ENCODE measurements at places on chromosomes 11 and 22.
A peak's percentile ranks its signal among the peaks of the same experiment; 100 is the strongest.

- DNase-seq, result no peak
Measured at GRCh38 chr11:12692229-12693075, 18.2 kb downstream of the TEAD1 start.

DNA sequence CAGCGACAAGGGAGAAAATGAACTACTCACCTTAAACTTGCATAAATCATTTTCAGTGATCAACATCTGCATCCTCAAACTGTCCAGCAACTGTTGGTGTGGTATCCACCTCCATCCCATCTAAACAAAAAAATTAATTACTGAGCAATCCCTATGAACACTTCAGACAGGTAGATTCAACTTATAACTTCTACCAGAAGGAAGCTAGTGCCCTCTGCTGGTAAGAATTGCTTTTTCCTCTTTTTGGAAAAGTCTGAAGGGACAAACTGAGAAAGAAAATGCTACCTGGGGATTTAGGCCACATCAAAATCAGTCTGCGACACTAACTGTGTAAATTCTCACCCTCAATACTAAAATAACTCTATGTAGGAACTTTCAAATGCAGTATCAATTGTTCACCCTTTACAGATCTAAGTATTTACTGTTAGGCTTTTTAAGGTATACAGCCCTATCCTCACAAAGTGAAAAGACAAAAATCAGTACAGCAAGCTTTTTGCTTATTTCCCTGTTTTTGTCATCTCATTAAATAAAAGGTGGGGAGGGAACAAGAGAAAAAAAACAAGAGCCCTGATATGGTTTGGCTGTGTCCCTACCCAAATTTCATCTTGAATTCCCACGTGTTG lies 17.9 kb downstream of the CLNS1A start:
- peak; percentile 63 for DNase-seq

DNA sequence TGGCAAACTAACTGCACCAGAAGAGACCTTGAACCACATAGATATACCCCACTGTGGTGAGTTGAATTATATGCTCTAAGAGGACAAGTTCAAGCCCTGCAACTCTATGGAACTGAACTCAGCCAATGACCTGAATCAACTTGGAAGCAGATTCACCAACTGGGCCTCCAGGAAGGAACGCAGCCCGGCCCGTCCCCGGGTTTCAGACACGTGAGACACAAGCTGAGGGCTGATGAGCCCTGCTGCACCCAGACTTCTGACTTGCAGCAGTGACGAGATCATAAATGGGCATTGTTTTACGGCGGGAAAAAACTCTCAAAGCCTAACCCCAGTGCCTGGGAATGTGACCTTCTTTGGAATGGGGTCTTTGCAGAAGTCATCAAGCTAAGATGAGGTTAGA lies 28.5 kb upstream of the GAL start:
- no peak for DNase-seq

DNA sequence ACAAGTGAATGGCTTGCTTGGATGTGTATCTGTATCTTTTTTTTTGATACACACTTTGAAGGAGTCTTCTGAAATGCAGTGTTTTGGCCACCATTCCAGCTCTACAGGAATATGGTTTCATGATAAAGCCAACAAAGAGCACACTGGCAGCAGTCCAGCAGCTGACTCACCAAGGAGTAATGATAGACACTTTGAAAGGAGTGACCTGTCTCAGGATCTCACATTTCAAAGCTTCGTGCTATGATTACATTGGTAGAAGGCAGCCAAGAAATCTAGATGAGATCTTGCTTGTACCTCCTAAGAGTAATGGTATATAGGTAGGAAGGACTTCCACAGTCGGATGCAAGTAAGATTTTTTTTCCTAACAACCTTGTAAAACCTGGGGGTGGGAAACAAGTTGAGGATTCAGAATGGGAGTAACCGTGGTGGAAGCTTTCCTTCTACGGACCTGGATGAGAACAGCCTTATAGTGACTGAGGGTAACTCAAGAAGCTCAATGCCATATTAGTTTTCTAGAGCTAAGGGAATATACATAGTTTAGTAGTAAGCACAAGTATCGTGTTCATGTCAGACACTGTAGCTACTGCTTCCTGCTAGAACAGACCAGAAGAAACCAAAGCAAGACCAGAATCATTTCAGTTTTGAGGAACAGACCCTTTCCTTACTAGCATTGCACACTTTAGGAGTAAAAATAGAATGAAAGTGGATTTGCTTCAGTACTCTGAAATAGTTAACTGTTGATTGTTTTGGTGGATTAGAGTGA lies 25.0 kb downstream of the MTMR3 start:
- peak; percentile 91 for DNase-seq

- DNase-seq, result no peak
Measured at GRCh38 chr11:27234961-27235360, 128.1 kb downstream of the CCDC34 start.

- DNase-seq, result no peak
Measured at GRCh38 chr11:8661001-8661795, 21.3 kb downstream of the TRIM66 start.

GRCh38 chr11:47765086-47765485 lies 2.1 kb downstream of the FNBP4 start:
- DNase-seq, result no peak

DNA sequence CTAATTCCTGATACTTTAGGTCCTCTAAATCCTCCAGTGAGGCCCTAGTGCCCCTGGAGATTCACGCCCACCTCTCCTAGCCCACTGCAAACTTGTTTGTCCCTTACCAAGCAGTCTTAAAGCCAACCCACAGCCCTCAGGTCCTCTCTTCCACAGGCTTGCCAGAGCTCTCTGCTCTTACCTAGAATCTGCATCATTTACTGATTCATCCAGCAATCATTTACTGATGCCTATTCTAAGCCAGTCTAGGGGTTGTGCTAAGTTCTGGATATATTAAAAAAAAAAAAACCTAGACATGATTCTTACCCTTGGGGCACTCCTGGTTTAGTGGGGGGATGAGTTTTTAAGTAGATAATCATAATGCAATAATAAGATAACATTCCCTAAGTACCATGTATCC lies 43.0 kb upstream of the PLET1 start:
- DNase-seq, result no peak

GRCh38 chr11:104772806-104773241 lies 125.4 kb downstream of the CASP12 start:
- DNase-seq, result no peak

- no peak for DNase-seq
Measured at GRCh38 chr11:94740083-94741021, 27.8 kb upstream of the AMOTL1 start.

DNA sequence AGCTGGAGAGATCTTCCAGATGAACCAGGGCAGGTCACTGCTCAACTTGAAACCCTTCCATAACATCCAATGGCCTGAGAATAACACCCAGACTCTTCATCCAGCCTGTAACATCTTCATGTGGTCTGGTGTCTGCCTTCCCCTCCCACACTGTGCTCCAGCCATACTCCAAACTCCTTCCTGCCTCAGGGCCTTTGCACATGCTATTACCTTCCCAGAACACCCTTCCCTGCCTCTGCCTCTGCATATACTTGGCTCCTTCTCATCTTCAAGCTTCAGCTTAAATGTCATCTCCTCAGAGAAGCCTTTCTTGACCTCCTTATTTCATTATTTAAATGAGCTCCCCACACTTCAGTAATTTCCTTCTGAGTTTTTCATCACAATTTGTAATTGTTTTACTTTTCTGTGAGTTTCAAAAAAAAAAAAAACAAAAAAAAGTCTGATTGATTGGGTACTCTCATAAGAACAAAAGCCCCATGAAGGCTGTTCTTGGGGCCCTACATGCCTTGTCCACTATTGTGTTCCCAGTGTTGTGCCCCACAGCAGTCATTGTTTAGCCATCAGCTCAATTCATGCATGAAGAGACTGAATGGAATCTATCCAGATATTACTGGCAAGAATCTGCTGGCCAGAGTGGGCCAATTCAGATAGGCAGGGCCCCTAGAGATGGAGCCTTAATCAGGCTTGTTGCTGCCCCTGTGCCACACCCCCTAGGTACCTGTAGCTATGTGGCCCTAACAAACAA lies 22.1 kb downstream of the LMO1 start:
- DNase-seq, result no peak

DNA sequence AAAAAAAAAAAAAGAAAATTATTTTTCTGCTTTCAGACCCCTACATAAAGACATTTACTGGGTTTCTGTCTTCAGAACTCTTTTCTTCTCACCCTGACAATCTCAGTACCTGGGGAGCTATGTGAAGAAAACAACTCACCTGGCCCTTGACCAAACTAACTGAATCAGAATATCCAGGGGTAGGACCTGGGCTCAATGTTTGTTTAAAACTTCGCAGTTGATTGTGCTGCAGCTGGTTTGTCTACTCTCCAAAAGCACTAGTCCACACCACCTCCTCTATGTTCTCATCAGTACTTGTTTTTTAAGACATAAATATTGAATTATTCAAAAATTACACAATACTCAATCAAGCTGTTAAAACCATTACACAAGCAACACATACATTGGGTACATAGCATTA lies 34.8 kb downstream of the EIF3F start:
- no peak for DNase-seq

DNA sequence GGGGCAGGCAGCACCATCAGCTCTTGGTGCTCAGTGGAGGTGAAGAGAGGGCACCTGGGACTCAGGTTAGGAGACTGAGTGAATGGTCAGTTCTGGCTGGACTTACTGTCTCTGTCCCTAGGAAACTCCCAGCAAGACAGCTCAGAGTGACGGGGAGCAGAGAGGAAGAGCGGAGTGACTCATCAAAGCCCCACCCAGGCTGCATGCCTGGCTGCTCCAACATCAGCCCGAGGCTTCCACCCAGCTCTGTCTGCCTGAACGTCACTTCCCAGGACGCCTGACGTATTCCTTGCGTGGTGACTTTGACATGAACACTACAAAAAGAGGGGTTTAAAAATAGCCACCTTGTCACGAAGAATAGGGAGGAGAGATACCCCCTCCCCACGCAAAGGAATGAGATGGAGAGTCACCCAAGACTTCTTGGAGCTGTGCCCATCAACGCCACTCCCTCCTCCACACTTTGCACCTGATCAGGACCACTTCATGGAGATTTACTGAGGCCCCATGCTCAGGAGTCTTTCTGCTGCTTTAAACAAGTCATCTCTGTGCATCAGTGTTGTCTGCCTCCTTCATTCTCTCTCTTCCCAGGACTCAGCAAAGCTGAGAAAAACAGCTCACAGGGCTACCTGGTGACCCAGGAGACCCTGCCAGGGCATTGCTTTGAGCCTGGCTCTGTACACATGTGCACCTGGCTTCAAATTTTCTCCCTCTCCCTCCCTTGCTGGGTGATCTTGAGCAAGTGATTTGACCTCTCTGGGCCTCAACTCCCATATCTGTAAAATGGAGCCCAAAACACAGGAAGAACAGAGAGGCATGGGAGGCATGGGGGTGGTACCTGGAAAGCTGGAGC lies 83.1 kb downstream of the MN1 start:
- peak; percentile 41 for DNase-seq

DNA sequence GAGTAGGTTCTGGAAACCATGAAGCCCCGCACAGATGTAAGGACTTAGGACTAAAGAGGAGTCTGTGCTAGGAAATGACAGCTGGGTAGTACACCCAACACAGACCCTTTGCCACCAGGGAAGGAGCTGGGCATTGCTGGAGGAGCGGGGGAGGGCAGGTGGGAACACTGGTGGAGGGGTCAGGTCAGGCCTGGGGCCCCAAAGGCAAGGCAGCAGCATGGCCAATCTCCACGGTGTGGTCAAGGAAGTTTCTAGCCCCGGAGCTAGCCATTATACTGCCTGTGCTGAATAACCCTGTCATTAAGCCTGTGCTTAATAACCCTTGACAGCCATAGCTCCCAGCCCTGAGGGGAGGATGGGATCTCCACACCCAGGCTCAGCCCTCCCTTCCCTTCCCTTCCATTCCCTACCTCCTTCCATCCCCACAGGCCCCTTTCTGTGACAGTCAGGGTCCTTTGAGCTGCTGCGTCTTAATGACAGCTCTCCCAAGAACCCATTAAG lies 2.1 kb downstream of the TMPRSS4 start:
- DNase-seq, result no peak

DNA sequence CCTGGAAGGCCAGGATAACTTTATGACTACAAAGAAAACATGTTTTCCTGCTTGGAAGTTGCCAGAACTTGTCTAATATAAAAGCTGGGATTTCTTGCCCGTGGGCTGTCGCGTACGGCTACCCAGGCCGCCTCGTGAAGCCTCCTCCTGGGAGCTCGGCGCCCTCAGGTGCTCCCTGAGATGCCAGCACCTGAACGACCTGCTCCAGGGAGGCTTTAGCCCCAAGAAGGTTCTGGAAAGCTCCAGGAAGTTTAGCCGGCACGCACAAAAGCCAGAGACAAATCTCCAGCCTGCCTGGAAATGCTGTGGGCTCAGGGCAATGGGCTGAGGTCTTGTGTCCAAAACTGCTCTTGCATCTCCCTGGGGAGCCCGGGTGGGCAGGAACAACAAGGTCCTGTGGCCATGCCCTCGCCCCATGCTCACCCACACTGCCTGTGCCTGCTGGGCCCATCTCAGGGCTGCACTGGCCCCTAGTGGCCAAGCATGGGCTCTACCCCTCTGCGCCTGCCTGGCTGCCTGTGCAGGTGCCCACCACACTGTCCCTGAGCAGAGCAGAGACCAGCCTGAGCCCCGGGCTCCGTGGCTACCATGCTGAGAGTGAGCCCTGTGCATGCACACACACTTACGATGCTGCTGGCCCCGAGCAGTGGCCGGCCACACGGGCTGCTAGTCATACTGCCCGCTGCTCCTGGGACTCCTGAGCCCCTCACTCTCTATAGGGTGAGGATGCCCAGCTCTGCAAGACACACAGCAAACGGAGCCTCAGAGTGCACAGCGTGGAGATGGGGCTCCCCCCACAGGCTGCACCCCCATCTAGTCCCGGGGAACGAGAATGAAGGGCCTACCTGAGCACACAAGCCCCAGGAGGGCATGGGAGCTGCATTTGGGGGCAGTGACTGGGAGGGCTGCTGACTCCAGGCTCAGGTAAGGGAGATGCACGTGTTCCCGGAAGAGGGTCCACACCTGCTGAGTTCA lies 4.9 kb upstream of the CELSR1 start:
- no peak for DNase-seq

DNA sequence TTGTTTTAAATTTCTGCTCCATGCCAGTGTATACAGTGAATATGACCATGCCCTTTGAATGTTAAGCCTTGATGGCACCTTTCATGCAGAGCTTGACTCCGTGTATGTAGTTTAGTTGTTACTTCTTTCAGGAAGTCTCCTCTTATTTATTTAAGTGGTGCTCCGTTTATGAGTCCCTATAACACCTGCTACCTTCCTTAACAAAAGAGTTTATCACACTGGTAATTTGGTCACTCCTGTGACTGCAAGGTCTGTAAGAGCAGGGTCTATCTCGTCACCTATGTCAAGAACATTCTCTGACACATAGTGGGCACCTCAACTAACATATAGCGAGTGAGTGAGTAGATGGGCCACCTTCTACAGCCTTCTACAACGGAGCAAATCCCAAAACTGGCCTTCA lies 152.5 kb downstream of the CCDC34 start:
- no peak for DNase-seq

Measured in hematopoietic multipotent progenitor cell treated with erythropoietin and hydrocortisone succinate and interleukin-3 and kit ligand, for 17 days (in vitro differentiated cells).